ENCODE measurements at places on chromosomes 5 and 9.

GRCh38 chr5:141838326-141839014 lies 39.7 kb downstream of the PCDH1 start:
- DNase-seq = peak; percentile 20

- DNase-seq = no peak
Measured at GRCh38 chr5:125036494-125036893, 290.1 kb upstream of the ZNF608 start.

- DNase-seq = peak; percentile 18
Measured at GRCh38 chr5:138463419-138464007, 1.8 kb upstream of the EGR1 start.

GRCh38 chr9:101376111-101376848 lies 8.5 kb downstream of the BAAT start:
- DNase-seq = no peak

GRCh38 chr5:163563880-163564279 lies 58.5 kb downstream of the MAT2B start:
- DNase-seq = no peak

GRCh38 chr9:133189826-133190225 lies 19.2 kb downstream of the OBP2B start:
- no peak for DNase-seq

DNA sequence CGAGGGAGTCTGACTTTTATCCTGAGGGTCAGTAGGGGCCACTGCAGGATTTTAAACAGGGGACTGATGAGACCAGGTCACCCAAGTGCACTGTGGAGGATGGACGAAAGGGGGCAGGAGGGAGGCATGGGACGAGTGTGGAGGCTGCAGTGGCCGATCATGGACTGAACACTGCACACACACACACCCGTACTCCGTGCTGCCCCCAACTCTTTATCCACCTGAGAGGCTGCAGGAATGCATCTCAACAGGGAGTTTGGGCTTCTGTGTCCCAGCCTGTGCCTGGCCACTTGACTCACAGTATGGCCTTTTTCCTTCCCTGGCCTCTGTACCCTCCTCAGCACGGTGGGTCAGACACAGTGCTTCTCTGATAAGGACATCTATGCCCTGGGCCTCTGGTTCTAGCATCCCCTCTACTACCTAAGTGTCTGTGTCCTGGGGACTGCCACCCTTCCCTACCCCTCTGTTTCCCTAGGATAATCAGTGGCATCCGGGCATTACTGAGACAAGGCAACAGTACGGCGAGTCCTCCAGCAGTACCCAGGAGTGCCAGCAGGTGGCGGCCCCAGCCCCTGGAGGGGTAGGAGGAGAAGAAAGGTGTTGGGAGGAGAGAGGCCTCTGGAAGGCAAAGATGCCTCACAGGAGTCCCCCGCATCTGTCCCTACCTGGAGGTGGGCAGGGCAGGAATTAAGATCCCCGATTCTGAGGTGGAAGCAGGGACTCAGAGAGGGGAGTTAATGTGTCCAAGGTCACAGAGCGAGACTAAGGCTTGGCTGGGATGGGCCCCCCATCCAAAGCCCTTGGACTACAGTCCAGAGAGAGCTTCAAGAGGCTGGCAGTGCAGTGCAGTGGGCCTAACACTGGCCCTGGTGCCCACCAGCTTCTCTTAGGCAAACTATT lies 5.1 kb upstream of the CDX1 start:
- peak; percentile 66 for DNase-seq

DNA sequence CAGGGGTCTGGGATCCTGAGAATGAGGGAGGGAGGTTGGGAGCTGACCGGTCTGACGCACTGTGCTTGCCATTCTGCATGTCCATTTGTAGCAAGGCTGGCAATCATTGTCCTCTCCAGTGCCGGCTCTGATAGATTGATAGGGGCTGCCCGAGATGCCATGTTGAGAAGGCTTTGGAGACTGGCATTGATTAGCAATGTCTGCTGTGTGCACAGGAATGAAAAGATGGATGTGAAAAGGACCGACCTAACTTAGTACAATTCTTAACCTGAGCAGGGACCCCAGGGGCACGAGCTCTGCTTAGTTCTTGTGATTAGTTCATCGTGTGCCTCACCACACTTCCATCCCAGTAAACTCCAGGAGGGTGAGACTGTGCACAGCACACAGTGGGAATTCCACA lies 17.0 kb downstream of the NEK6 start:
- no peak for DNase-seq

DNA sequence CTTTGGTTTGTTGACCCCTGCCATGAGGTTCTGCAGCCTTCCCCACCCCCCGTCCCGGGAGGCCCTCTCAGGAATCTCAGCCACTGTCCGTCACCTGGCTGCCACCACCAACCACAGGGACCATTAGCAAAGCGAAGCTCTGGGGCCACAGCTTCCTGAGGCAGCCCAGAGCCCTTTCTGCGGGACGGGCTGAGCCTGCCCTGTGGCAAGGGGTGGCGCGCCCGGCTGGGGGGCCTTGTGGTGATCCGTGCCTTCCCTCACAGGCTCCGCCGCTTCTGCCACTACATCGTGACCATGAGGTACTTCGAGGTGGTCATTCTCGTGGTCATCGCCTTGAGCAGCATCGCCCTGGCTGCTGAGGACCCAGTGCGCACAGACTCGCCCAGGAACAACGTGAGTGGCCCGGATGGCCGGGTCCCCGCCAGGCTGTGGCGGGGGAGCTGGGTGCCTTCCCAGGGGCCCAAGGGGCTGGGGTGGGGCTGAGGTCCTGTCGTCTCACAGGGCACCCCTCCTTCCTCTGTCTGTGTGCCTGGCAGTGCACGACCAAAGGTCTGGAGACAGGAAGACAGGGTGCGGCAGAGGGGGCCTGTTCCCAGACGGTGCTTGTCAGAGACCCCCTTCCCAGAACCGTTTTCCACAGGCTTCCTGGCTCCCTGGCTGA lies 169.2 kb downstream of the CACNA1B start:
- no peak for DNase-seq

DNA sequence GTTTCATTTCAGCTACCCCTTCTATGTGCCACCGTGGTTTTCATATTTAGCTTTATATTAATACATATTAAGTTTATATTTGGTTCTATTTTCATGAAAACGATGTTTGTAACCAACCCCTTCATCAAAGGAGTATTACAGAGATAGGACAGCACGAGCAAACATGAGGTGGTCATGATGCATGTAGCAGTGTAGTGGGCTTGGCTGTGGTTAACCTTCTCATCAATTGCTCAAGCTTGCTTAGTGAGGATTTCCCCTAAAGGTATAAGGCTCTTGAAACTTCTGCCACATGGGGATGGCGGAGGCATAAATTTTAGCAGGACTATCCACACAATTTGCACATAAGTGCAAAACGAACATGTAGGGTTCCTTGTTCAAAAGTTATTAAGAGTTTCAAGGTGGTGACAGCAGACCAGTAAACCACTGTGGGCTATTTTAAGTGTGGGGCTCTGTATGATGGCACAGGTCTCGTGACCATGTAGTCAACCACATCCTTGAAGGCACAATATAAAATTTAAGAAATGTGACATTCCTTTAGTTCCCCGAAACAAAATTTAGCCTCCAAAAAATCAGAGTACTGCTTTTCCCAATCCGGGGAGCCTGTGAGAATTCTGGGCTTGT lies 24.8 kb downstream of the TMEM174 start:
- DNase-seq = no peak

- no peak for DNase-seq
Measured at GRCh38 chr5:140236891-140237598, 62.1 kb downstream of the CYSTM1 start.

DNA sequence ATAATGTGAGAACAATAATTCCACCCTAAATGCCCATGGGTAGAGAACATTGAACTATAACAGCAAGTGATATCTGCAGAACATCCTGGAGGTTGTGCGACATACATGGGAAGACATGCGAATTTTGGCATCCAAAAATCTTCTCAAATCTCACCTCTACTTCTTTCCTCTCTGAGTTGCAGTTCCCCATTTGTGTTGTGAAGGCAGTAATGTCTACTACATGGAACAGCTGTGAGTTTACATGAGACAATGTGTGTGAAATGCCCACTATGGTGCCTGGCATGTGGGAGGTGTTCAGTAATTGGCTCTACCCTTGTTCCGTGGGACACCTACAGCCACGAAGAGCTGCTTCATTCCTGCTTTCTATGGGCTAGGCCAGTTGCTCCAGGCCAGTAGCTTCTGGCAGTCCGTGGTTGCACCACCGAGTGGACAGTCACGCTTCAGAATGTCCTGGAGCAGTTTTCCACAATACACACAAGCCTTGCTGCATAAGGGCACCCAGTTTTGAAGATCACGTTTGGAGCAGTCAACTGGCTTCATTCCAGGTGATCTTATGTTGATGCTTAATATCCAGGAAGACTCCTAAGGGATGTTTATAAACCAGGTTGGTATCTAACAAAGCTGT lies 297.7 kb downstream of the DEPDC1B start:
- no peak for DNase-seq

- DNase-seq = peak; percentile 78
Measured at GRCh38 chr9:128150594-128151308, 1.5 kb downstream of the LCN2 start.

- peak; percentile 86 for DNase-seq
Measured at GRCh38 chr9:33374634-33375237, 27.6 kb downstream of the AQP7 start.

DNA sequence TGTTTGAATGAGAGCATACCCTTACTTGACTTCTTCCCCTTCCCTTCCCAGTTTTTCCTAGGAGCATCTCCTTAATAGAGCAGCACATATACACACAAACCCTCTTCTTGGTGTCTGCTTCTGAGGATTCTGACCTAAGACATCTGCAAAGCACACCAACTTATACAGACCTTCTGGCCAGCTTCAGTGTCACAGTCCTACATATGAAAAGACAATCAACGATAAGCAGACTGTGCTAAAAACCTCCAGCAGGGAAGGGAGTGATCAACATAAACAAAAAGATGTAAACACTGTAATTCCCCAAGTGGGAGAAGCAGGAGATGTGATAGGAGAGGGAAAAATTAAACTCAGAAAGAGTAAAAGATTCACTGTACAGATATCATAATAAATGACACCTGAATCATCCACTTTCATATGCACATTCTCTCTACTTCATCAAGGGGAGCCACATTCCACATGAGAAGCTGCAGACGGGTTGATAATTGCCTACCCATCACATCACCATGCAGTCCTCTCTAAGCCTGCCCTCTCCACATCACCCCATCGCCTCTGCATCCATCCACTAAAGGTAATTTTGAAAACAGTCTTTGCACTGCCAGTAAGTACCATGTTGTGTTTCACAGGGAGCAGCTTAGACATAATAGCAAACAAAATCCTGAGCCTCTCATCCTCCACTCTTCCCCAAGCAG lies 13.0 kb downstream of the APBA1 start:
- no peak for DNase-seq

- DNase-seq = no peak
Measured at GRCh38 chr5:141855265-141856036, 22.8 kb downstream of the PCDH1 start.

DNA sequence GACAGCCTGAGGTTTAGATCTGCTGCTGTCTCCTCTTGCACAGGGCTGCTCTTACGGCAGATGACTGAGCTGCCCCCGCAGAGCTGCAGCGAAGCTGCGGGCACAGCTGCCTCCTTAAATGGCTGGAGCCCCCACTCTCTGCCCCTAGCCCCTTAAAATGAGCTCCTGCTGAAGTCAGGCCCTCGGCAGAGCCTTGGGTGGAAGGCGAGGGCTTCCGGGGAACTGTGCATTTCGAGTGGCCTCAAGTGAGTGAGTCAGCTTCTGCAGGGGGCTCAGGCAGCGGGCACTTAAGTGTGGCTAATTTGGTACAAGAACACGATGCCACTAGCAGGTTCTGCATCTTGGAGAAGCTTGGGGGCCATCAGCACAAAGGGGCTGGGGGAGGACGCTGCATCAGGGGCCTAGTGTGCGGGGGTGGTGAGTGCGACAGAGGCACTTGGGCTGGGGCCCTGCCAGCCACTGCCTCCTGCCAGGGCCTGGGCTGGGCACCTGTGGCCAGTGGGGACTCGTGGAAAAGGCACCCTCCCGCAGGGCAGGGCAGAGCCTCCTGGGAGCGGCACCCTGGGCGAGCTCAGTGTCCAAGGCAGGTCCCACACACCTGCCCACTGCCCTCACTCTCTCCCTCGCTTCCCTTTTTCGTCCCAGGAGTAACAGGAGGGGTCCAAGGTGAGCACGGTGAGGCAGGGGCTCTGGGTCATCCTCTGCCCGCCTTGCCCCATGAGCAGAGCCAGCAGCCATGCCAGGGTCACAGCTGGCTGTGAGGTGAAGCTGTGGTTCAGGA lies 28.8 kb upstream of the RNU6ATAC start:
- DNase-seq = no peak

DNA sequence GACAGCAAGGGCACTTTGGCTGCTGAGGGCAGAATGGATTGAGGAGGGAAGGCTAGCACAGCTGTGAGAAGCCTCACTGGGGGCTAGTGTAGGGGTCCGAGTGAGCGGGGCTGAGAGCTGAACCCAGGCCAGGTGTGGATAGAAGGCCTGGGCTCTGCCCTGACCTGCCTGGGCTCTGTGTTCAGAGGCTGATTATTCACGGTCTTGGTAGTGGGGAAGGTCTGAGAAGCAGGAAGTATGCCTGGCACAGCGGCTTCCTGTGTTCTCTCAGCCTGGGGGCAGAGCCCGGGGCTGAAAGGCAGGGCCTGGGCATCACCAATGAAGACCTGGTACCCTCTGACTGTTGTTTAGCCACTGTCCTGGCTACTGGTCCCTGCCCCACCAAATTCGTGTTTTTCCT lies 136.4 kb upstream of the TBC1D2 start:
- no peak for DNase-seq

DNA sequence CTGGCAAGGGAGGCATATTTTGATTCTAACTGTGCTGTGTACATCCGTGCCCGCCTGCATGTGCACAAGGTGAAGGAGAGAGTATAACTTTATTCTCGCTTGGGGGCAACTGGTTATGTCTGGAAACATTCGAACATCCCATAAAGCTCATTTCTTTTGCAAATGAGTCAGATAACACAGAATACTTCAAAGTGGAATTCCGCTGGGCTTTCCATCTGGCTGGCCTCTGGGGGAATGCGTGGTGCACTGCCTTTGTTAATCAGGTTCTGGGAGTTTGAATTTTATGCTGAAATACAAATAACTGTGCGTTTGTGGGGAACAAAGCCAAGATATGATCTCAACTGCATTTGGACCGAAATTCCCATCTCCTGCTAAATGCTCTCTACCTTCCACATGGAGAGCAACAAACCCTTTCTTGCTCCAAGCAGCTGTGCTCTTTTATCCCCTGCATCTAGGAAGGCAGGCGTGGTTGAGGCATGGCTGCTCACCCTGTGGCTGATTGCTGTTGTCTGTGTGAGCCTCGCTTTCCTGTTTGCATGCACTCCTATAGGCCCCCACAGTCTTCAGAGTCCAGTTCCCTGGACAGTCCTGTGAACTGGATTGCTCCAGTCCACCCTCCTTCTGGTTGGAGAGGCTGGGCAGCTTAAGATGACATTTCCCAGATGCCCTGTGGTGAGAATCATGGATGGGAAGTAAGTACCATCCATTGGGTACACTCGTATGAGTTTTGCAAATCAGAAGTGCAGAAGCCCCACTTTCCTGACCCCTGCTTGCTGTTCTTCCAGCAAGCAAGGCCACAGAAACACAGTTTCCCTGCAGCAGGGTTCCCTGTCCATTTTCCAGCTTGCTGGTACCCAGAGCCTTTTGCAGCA lies 82.9 kb upstream of the ALDH1B1 start:
- DNase-seq = no peak

- DNase-seq = no peak
Measured at GRCh38 chr5:3597167-3598007, 1.8 kb downstream of the IRX1 start.

All from hematopoietic multipotent progenitor cell treated with erythropoietin and hydrocortisone succinate and interleukin-3 and kit ligand, for 8 days (in vitro differentiated cells).